ELR (cell line): ENCODE measurements at places on chromosomes 6 and 20.

GRCh38 chr6:32086661-32087573 lies 22.2 kb downstream of the TNXB start:
- DNase-seq = peak; percentile 85

- DNase-seq = no peak
Measured at GRCh38 chr20:16438100-16438499, 135.1 kb downstream of the KIF16B start.

DNA sequence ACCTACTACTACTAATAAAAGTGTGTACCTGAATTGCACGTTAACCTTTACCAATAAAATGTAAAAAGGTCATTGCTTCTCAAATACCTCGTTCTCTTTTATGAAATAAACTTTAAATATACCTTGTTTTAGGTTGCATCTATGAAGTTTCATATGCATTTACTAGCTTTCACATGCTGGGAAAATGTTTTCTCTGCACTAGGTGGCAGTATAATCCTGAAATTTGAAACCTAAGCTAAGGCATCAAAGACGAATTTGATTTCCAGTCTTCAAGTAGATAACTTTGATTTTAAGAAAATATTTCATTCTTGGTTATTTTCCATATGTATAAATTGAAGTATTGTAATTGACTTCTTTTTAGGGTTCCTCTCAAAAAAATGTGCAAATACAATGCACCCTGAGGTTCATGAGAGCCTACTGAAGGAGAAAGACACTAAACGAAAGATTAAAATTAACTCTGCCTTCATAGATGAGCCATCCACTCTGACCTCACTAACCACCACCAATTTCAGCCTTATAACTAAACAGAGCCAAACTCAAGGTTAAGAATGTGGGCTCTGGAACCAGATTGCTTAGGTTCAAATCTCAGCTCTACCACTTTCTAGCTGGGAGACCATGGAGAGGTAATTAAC lies 7.3 kb upstream of the COL9A1 start:
- peak; percentile 64 for DNase-seq

DNA sequence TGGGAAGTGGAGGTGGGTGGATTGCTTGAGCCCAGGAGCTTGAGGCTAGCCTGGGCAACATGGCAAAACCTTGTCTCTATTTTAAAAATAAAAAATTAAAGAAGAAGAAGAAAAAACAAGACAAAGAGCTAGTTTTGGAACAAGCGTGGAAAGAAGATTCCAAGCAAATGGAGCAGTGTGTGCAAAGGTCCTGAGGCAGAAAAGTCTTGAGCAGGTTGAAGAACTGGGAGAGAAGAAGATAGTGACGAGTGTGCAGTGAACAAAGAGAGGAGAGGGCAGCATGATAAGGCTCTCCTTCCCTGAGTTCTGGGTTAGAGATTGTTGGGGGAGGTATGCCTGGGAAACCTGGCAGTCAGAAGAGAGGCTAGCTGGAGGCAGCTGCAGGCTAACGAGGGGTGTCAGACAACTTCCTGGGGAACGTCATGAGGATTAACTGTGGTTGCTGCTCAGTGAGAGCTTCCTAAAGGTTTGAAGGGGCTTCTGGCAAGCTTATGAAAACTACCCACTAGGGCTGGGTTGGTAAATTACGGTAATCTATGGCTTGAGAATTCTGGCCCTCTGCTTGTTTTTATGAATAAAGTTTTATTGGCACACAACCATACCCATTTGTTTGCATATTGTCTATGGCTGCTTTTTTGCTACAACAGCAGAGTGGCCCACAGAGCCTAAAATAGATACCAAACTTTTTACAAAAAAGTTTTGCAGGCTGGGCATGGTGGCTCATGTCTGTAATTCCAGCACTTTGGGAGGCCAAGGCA lies 128.9 kb downstream of the ZFP64 start:
- no peak for DNase-seq

DNA sequence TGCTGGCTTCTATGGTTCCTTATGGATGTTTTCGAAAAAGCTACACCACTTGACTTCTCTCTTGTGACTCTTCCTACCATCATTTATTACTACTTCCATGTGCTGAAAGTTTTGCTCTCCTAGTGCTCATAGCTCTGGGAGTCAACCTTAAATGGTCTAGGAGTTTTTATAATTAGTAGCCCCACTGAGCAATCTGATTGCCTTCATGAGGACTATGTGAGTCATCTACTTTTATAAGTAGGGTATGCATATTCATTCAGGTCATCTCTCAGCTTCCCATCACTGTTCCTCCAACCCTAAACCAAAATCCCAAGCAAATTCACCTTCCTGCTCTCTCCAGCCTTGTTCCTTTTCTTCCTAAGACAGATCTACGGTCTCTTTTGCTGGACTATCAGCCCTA lies 17.4 kb upstream of the FAXC start:
- peak; percentile 22 for DNase-seq

DNA sequence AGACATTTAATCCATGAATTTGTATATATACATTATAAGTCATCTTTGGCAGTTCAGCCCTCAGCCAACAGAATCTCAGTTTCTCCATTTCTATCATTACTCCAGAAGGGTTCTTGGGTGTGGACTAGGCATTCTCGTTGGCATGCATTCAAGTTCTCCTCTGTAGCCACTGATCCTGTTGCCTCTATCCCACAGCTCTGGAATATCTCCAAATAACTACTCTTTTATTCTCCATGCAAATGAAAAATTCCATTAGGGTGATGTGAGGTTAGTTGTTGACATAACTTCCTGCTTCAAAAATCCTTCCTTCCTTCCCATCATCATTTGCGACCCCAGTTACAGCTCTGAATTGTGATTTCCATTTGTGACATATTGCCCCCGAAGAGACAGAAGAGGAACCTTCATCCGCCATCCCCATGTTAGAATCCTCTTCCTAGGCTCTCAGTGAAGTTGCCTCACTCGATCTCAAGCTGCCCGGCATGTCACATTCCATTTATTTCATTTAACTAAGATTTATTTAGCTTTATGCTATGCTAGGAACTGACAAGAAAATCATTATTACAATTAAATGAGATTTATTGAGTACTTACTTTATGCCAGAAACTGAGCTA lies 93.7 kb upstream of the EDN1 start:
- DNase-seq = peak; percentile 83

DNA sequence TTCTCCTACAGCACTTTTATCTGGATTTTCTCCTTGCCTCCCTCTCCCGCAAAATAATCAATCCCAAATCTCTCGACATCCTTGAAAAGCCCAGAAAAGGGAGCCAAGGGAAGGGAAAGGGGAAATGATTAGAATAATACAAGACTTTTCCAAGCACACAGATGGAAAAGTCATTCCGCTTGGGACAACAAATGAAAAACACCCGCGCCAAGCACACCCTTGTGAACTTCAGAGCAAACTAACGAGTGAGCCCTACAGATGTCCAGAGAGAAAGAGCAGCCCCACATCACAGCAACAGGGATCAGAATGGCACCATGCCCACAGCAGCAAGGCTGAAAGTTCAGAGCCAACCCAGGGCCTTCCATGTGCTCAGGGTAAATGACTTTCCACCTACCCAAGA lies 49.6 kb downstream of the NINL start:
- DNase-seq = no peak

DNA sequence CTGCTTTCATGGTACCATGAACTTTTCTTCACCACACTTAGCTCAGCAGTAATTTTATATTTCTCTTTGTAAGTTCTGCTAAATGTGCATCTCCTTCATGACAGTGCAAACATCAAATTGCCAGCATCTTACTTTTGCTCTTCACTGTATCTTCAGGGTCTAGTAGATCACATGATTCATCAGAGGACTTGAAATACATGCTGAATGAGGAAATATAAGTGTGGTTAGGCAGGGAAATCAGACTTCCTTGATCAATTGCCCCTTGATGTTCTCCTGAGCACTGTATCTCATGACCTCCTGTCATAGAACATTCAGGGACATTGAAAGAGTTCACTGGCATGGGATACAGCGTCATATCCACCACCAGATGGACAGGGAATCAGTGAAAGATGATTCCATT lies 25.3 kb upstream of the POLR1H start:
- DNase-seq = no peak

- peak; percentile 4 for DNase-seq
Measured at GRCh38 chr6:84103029-84103428, 69.5 kb downstream of the MRAP2 start.

DNA sequence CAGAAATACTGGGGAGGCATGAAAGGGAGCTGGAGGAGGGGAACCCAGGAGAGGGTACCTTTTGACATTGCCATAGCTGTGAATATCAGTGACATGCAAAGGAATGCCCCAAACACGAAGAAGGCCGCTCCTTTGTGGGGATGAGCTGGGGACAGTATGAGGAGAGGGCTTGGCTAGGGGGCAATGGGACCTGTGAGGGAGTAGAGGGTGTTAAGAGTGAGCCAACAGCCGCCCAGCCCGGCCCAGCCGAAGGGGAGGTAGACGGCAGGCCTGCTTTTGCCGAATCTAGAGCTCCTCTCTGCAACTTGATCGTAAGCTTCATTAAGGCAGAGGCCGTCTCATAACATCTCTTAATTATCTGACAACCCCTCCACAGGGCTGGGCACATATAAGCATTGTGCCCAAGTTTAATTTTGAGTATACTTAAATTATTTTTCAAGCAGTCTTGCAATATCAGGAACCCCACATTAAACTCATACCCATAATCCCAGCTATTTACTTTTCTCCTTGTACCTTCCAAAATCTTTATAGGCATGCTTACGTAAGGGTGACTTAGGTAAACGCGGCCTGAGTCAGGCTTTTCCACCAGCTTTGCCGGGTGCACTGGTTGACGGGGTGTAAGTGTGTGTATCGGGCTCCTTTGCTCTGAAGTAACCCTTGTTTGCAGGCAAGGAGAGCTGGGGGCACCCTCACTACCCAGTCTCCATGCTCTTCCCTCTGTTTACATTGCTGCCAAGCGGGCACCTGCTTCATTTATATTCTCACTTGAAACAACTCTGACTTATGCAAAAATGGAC lies 24.9 kb upstream of the VEGFA start:
- DNase-seq = no peak

DNA sequence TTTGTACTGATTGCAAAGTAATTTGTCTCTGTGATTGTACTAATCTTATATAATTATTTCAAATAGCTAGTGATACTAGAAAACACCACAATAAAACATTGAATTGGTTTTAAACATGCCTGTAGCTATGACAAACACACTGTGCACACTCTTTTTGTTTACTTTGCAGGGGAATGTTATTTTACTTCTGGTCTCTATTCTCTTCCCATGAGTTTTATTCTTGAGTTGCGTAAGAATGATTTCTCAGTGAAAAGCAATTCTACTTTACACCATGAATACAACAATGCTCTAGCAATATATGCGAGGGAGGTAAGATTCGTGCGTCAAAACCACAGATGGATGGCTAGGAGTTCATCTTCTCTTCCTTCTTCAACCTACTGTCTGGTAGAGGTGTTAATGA lies 68.4 kb upstream of the PHACTR1 start:
- DNase-seq = no peak

- DNase-seq = no peak
Measured at GRCh38 chr6:7970616-7971015, 60.0 kb upstream of the TXNDC5 start.

DNA sequence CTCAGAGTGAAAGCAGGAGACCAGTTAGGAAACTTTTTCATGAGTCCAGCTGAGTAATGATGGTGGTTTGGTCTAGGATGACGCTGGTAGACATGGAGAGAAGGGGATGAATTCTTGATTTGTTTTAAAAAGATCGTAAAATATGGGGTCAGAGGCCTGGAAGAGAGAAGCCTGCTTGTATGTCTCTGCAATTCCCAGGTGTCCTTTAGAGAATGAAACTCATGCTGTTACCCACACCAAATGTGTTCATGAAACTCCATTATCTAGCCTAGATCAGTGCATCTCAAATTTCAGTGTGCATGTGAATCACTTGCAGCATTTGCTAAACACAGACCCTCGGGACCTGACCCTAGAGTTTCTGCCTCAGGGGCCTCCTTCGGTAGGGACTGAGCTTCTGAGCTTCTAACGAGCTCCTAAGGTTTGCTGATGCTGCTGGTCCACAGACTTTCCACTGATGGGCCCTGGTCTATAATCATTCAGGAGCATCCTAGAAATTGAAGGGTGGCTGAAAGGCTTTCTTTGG lies 302.0 kb upstream of the PLCB4 start:
- no peak for DNase-seq

- no peak for DNase-seq
Measured at GRCh38 chr6:166105341-166106075, 62.1 kb downstream of the TBXT start.

DNA sequence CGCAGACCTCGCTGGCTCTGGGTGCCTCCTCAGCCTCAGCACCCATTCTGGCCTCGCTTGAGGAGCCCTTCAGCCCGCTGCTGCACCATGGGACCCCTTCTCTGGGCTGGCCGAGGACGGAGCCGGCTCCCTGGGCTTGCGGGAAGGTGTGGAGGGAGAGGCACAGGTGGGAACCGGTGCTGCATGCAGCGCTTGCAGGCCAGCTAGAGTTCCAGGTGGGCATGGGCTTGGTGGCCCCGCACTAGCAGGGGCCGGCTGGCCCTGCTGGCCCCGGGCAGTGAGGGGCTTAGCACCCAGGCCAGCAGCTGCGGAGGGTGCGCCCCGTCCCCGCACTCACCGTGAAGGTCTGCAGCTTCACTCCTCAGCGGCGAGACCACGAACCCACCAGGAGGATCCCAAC lies 30.4 kb downstream of the DEFB114 start:
- DNase-seq = no peak

GRCh38 chr20:44354979-44355497 lies 461 bp upstream of the HNF4A start:
- DNase-seq = no peak

DNA sequence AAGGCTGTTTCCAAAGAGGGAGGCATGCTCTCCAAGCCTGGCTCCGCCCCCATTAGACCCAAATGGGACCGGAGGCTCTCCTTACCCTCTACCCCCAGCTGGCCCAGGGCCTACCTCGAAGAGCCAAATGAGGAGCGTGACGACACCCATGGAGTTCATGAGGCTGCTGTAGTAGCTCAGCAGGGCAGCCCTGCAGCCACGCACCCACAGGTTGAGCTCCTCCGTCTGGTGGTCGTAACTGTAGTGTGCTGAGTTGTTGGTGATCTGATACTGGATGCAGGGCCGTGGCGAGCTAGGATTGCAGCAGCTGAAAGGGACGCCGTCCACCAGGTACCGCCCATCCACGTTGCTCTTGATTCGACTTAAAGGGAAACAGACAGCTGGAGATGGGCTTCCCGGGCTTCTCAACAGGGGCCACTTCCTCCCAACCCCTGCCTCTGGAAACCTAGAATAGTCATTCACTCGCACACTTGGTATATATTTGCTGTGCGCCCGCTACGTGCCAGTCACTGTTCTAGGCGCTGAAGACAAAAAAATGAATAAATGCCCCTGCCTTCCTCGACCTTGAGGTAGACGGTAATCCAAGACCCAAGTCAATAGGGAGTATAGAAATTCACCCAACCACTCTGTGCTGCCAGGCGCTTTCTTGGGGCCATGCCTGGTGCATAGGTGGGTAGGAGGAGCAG lies 18.0 kb downstream of the PRPH2 start:
- no peak for DNase-seq

DNA sequence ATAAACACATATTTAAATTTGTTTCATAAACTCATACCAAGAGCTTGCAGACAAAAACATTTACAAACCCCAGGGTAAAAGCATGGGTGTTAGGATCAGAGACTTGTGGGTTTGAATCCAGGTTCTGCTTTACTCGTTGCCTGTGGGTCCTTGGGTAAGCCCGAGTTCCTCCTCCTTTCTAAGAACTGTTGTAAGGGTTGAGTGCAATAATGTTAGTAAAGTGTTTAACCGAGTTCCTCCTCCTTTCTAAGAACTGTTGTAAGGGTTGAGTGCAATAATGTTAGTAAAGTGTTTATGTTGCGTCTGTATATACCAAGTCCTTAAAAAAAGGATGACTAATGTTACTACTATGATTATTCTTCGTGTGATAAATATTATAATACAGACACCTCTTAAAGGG lies 18.7 kb downstream of the CCDC170 start:
- DNase-seq = no peak

GRCh38 chr6:166437661-166438060 lies 54.9 kb upstream of the MPC1 start:
- DNase-seq = no peak
